ENCODE measurements at places on chromosomes 1 and 21.
A peak's percentile ranks its signal among the peaks of the same experiment; 100 is the strongest.

DNA sequence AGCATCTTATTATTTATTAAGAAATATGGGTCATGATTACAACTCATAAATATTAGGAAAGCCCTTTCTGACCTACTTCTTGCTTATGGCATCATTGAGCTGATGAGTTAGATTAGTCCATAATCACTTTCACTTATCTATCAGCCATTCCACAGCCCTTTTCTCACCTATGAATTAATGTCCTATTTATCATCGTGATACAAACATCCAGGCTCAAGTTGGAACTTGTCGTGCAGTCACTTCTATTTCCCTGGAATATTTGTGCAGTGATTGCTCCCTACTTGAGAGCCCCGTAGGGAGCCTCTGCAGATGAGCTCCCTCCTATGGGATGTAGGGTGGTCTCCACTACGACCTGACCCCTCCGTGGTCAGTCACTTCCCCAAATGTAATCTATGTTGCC, 8.1 kb upstream of the F3 start:
- DNase-seq: no peak

DNA sequence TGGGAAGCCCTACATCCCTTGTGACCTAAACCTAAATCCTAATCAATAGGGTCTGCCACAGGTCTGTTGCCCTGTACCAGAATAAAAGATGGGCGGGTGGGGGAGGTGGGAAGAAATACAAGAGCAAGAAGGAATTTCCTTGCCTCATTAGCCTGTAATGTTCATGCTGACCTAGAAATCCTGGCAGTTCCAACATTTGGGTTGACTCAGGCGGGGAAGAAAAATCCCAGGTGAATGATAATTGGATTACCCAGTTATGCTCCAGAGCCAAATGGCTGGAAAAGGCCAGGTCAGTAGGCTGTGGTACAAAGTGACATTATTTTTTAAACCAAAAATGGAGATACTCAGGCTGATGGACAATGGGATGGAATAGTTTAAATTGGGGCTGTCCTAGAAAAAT, 27.3 kb upstream of the A3GALT2 start:
- DNase-seq: no peak

GRCh38 chr1:7539769-7540175, 231.3 kb upstream of the VAMP3 start:
- peak; percentile 65 for DNase-seq

DNA sequence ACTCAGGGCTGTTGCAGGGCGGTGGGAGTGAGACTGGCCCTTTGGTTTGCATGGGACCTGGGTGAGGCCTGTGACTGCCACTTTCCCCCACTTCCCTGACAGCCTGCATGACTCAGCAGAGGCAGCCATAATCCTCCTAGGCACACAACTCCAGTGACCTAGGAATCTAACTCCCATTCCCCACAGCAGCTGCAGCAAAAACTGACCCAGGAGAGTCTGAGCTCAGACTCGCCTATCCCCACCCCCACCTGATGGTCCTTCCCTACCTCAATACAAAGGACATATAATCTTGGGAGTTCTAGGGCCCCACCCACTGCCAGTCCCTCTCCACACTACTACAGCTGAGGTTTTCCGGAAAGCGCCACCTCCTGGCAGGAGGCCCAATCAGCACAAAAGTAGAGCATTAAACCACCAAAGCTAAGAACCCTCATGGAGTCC, 26.7 kb downstream of the NDC1 start:
- peak; percentile 15 for DNase-seq

DNA sequence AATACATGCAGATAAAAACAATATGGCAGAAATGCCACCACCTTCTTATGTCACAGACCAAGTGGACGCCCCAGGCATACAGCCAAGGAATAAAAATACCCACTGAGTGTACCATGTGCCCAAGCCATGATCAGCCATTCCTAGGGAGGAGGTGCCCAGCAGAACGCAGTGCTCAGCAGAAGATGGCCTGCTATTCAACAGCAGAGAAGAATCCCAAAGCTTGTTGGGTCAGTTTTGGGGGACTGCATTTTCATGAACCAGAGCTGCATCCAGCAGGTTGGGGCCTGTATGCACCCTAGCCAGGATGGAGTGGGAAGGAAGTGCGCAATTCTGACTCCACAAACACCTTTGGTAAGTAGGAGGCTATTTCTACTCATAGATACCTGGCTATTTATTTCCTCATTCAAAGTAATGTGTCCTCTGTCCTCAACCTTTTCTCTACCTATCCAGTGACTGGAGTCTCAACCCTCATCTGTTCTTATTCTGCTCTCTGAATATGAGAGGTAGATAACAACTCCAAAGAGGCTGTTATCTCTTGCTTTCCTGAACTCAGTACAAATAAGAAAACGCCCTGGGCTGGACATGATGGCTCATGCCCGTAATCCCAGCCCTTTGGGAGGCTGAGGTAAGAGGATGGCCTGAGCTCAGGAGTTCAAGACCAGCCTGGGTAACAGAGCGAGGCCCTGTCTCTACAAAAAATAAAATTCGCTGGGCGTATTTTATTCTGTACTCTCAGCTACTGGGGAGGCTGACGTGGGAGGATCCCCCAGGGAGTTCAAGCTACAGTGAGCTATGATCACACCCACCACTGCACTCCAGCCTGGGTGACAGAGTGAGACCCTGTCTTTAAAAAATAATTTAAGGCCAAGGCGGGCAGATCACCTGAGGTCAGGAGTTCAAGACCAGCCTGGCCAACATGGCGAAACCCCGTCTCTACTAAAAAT, 2.5 kb upstream of the PLEKHM2 start:
- no peak for DNase-seq

DNA sequence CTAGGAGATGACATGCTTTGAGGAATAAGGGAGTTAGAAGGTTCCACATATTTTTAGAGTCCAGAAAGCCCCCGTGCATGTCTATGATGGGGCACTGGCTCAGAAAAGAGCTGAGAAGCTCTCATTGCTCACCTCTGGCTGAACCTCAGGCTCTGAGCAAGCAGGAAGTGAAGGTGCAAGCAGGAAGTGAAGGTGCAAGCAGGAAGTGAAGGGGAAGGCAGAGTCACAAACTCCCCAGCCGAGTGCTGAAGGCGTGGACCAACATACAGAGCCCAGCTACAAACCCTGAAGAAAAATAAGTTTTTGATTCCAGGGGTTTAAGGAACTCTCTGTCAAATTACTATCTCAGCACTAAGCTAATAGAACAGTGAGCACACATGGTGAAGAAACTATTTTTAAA, 7.0 kb downstream of the KRTAP10-8 start:
- DNase-seq: no peak

GRCh38 chr1:64745986-64746940, 1.4 kb downstream of the RAVER2 start:
- no peak for DNase-seq

DNA sequence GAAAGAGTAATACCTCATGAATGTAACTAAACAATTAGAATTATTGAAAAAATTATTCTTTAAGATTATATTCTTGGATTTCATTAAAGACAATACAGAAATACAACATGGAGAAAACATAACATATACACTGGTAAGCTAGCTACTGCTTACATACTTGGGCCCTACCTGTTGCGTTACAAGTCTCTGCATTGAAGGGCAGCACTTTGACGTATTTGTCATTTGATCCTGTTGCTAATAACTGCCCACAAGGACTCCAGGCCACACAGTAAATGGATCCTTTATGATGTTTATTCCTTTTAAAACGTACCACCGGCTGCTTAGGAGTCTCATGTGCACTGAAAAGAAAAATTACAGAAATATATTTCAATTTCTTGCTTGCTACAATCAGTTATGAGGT, 19.8 kb upstream of the CLCC1 start:
- no peak for DNase-seq

DNA sequence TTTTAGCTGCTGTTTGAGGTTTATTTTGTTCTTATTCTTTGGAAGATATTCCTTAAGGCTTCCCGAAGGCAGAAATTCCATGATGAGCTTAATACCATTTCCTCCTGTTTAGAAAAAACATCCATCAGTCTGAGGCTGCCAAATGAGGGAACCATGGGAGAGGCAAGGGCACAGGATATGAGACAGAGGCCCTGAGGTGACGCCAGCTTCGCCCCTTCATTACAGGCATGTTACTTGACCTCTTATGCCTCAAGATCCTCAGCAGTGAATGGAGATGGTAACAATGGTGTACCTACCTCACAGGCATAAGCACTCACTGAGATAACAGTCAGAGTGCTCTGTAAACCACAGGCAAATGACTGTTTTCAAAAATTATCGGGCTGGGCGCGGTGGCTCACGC, 93.6 kb downstream of the RAVER2 start:
- DNase-seq: no peak

- no peak for DNase-seq
Observed at GRCh38 chr21:35314857-35315582, 265.9 kb upstream of the RUNX1 start.

GRCh38 chr1:68121536-68121935, 71.1 kb upstream of the DIRAS3 start:
- DNase-seq: no peak

- DNase-seq: no peak
Observed at GRCh38 chr1:48859456-48859855, 82.8 kb upstream of the BEND5 start.

DNA sequence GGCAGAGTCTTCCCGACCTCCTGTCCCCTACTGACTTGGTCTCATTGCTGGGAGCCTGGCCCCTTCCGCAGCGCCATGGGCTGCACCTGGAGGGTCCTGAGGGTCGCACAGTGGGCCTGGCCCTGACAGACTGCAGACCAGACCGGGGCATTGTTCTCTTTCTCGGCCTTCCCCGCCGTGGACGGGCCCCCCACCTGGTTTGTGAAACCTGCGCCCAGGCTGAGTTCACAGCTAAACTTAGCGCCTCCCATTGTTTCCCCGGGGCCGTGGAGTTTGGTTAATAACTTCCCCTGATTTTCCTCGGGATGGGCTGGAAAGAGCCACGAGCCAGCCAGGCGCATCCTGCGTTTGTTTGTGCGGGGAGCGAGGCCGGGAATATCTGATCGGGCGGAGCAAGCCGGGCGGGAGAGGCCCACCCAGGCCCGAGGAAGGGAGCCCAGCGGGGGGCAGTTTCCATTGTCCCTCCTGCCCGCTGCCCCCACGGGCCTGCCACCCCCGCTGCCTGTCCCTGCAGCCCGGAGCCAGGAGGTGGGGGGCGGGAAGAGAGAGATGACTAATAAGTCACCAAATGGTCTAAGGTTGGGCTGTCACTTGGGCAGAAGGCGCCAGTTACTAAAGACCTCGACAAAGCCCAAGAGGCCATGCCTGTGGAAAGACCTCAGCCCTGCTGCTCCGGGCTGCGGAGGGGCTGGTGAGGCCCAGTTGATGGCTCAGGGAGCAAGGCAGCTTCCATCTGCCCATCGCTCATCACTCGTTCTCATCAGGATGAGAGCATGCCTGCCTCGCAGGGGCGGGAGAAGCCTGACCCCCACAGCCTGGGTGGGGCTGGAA, 39.0 kb upstream of the ARHGEF16 start:
- no peak for DNase-seq

- DNase-seq: no peak
Observed at GRCh38 chr1:232704256-232704655, 74.3 kb upstream of the SIPA1L2 start.

DNA sequence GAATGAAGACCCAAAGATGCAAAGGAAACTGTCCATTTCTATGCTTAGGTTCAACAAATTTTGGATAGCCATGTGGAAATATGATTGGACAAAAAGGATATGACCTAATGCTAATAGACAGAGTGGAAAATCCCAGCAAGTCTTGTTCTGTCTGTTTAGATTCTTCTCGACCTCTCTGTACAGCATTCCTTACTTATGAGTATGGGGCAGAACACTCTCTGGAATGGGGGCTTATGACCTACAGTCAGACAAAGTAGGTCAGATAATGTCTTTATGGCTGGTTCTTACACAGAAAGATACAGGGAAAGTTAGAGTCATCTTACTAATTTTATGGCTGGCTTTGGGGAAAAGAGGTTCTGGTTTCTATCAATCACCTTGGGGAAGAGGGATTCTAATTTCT, 2.8 kb downstream of the GCSAML start:
- no peak for DNase-seq

DNA sequence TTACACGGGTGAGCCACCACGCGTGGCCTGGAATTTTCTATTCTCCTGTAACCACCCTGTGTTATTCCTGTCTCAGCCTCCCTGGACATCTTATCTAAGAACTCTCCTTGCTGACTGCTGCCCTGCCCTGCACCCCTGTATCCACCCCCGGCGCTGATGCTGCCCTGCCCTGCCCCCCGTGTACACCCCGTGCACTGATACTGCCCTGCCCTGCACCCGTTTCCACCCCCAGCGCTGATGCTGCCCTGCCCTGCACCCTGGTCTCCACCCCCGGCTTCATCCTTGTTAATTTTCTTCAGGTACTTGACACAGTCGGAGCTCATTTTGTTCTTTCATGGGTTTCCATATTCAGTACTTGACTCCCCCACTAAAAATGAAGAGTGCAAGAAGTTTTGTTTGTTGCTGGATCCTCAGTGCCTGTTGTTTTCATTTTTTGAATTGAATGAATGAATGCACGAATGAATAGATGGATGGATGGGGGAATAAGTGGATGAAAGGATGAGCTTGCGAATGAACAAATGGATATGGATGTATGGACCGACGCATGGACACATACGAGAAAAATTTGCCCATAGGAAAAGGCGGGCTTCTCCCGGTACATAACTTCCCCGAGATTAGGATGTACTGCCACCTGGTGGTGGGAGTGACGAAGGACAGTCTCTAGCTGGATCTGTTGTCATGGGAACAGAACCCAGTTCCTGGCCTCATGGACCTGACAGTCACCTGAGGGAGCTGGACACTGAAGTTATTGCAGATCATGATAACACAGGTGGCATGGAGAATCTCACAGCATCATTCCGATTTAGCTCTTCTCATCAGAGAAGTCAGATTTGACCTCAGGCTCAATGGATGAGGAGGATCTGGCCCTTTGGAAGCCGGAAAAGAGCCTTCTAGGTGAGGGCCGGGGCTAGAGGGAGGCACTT, 14.9 kb downstream of the AADACL4 start:
- peak; percentile 67 for DNase-seq

- DNase-seq: no peak
Observed at GRCh38 chr1:98371764-98372163, 289.8 kb upstream of the SNX7 start.

DNA sequence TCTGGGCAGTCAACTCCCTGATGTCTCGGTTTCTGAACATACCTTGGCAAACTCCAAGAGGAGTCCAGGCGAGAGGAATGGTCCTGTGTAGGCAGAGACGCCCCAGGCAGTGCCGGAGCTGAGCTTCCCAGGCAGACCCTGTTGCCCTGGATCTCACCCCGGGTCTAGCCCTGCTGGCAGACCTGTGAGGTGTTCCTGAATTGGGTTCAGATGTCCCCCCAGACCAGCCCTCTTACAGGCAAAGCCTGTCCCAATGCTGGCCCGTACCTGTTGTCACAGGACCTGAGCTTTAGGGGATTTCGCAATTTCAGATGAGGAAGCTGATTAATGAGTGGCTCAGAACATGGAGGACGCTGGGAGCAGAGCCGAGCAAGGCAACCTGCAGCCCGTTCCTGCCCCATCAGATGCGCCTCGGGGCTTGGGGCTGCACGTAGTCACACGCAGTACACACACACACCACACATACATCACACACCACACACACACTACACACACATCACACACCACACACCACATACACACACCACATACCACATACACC, 38.5 kb upstream of the PDE9A start:
- DNase-seq: peak; percentile 51

DNA sequence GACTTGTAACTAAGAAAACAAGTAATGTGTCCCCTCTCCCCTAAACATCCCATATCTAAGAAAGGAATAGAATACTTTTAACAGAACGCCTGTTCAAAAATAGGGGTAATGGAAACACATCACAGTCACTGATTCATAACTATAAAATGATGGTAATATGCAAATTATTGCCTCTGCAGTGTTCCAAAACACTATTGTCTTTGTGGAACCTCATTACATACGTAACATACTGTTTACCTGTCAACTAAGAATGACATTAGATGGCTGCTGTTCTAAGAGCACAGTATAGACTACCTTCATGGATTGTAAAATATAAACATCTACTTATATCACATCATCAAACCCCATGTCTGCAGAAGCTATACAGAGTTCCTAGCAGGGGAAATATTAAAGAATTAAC, 3.4 kb upstream of the BCL2L15 start:
- no peak for DNase-seq
